Occipital lobe (tissue), 3 donors: ENCODE measurements at places on chromosomes 7 and 10.

GRCh38 chr10:98365406-98366061, 49.4 kb downstream of the PYROXD2 start:
- no peak for DNase-seq

DNA sequence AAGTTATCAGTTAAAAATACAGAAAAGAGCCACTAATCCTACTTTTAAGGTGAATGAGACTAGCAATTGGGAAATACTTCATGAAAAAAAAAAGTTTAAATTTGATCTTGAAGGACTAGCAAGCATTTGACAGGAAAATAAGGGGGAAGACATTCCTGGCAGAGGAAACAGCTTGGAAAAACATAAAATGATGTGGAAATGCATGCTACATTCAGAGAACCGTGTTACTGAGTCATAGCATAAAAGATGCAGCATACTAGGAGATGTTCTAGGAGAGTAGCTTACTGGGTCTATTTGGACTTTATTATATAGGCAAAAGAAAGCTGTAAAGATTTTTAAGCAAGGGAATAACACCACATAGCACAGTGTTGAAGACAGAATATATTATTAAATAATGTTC, 108.6 kb upstream of the COL1A2 start:
- DNase-seq: no peak

DNA sequence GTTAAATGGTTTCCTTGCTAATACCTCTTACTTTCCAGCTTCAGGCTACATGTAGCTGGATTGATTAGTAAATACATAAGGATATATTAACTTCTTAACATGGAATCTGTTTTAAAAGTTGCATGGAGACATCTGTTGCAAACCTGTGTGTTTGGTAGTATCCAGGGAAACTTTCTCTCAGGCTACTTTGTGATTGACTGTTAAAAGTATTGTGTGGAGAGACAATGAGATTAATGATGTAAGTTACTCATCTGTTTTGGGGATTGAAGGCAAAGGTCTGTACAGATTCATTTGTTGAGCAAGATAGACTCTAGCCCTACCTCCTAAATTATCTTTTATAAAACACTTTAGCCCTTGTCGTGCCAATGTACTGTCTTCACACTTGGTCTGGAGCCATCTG, 6.6 kb downstream of the CREB5 start:
- DNase-seq: no peak

GRCh38 chr10:38159004-38159403, 64.9 kb downstream of the ZNF37A start:
- DNase-seq: no peak

DNA sequence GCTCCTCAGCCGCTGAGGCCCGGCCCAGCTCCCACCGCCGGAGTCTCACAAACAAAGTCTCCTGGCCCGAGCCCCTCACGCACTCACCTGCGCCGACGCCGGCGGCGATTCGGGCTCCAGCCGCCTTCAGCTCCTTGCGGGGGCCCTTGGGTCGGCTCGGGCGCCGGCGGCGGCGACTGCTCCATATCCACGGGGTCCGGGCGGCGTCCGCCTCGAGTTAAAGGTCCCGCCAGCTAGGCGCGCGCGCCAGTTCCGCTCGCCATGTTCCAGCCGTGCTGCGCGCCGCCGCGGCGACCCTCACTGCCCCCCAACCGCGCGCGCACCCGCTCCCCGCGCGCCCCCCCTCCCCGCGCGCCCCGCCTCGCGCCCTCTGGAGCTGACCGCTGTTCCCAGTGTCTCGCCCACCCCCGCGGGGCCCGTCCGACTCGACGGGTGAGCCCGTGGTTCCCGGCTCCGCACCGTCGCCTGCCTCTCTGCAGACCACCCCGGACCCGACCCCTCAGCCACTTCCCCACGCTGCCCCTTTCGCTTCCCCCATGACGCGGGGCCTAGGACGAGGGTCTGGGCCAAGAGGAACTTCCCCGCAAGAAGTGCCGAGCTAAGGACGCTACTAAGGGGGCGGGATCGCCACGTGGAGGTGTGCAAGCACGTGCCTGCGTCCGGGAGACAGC, 396.1 kb downstream of the ZNF33B start:
- DNase-seq: no peak

DNA sequence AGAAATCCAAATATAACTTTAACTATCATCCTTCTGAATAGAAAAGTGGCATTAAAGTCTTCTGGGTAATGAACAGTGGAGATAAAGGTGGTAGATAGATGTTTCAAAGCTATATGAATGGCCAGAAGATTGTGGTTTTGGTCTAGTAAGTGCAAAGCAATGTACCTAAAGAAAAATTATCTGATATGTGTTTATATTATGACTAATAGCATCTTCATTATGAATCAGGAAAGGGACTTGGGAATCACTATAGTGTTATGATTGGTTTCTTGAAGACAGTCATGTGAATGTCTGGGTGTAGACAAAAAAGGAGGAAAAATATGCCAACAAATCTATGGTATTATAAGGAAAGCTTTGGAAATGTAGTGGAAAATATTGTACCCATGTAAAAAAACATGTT, 3.0 kb downstream of the ZNF518A start:
- DNase-seq: no peak

- no peak for DNase-seq
These were observed 324.0 kb upstream of the POT1 start for GRCh38 chr7:125253452-125254190.

- DNase-seq: no peak
These were observed 2.2 kb upstream of the ATP6V1F start for GRCh38 chr7:128860158-128861073.

DNA sequence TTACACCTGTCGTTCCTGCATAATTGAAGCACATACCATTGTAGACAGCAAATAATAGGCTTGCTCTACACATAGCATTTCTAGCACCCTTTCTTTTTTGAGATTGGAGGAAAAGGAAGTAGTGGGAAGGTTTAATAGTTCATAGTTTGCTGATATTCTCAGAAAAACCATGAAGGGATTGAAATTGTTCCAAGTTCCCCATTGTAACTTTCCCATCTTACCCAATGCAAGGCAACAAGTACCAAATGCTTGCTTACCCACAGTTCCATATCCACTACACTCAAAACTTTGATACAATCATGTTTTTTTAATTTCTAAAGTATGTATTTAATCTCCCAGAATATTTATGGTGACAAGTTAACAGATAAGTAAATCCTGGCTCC, 13.8 kb downstream of the CYP3A5 start:
- DNase-seq: no peak

DNA sequence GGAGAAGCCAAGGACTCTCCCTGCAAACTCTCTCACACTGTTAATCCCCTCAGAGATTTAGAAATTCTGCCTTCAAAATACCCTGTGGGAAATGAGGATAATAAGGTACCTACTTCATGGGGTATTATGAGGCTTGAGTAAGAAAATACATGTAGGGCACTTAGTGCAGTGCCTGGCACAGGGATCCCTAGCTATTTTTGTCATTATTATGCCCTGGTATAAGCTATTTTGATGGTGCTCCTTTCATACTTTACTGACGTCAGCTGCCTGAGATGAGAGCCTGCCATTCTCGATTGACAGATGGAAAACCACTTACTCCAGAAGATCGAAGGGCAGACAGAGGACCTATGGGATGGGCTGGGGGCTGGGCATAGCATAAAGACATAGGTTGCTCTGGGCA, 30.1 kb downstream of the MKX start:
- DNase-seq: no peak

DNA sequence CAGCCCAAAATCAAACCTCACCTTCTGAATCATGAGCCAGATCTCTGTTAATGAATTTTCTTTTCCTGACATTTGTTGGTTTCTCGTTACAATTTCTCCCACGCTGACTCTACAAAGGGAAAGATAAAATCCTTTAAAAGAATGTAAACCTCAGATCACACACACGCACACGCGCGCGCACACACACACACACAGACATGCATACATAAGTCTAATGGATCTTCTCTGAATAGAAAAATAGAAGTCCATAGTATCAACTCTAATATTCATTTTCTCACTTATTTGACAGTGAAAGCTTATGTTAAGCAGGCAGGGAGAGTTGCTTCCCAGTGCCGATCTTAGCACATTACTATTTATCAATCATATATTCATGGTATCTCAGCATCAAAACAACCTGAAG, 1.4 kb downstream of the ETV1 start:
- no peak for DNase-seq

DNA sequence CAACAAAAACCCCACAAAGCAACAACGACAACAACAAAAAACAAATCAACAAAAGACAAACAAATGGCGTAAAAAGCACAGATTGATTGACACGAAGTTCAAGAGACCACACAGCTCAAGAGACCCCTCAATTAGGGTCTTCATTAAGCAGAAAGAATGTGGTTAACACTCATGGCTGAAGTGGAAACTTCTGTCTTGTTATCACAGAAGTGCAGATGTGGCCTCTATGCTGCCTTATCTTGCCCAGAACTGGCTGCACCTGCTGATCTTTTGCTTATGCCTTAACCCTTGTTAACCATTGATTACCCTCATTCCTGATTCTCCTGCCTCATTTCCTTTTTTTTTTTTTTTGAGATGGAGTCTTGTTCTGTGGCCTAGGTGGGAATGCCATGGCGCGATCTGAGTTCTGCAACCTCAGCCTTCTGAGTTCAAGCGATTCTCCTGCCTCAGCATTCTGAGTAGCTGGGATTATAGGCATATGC, 3.5 kb upstream of the DAGLB start:
- no peak for DNase-seq

DNA sequence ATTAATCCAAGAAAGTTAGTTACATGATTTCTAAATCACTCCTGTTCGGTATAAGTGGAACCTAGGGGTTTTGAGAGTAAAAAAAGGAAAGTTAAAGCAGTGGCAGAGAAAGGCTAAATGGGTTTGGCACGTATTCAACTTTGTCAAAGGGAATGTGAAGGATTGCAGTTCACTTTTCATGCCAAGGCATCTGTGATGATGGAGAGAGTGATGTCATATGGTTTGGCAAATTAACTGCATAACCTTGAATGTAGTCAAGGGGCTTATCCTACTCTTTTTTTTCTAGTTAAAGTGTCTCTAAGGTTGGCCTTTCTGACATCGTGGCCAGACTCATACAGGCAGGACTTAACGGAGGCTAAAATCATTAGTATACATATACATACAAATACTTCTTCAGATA, 277.8 kb downstream of the EXOC4 start:
- no peak for DNase-seq

DNA sequence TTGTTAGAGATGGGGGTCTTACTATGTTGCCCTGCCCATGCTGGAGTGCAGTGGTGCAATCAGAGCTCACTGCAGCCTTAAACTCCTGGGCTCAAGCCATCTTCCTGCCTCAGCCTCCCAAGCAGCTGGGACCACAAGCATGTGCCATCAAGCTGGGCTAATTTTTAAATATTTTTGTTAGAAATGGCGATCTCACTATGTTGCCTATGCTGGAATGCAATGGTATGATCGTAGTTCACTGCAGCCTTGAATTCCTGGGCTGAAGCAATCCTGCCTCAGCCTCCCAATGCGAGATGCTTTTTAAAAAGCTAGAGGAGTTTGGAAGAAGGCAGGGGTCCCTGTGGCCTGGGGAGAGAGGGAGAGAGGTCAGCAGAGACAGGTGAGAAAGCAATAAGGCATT, 600.1 kb upstream of the AUTS2 start:
- no peak for DNase-seq

DNA sequence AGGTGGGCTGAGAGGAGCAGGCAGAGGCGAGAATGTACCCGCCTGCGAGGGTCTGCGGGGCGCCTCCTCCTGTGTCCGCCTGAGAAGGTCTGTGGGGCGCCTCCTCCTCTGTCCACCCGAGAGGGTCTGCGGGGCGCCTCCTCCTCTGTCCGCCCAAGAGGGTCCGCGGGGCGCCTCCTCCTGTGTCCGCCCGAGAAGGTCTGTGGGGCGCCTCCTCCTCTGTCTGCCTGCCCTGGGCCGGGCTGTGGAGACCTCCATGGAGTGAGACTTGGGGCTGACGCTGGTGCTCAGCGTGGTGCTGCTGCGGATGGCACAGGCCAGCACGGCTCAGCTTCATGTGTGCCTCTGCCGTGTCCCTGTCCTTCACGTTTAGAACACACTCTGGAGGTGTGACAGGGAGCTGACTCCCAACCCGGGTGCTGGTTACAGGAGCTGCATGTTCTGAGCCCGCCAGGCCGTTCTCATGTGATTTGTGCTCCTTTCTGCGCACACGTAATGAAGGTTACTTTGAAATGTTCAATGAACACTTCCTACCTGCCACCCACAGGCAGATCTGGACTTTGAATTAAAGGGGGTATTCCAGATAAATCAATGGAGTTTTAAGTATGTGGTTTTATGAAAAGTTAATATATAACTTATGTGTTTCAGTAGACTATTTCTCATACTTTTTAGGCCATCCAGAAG, 20.5 kb upstream of the GET4 start:
- DNase-seq: no peak

DNA sequence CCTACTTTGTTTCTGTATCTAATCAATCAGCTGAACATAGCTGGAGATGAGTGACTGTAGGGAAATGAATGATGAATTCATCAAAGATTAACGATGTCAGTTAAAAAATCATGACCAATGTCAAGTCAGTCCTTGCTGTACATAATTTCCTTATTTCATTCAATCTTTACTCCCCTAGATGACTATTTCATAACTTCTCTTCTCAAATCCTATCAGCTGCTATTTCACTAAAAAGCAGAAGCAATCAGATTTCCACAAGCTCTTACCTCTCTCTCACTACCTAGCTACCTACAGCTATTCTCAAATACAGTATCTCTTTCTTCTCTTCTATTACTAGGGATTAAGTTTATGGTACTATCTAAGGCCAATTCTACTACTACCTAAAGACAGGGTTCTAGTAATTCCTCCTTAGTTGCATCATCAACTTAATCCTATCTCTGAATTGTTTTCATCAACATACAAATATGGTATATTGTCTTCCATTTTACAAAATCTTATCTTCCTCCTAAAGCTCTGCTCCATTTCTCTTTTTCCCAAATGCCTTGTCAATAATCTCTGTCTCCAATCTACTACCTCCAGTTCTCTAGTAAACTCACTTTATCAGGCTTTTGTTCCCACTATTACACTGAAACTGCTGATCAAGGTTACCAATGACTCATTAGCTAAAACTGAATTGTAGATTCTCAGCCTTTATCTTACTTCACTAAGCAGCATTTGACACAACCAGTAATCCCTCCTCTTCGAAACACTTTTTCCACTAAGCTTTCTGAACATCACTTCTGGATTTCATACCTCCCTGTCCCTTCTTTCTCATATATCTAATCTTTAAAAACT, 28.4 kb downstream of the JMJD1C start:
- DNase-seq: no peak

DNA sequence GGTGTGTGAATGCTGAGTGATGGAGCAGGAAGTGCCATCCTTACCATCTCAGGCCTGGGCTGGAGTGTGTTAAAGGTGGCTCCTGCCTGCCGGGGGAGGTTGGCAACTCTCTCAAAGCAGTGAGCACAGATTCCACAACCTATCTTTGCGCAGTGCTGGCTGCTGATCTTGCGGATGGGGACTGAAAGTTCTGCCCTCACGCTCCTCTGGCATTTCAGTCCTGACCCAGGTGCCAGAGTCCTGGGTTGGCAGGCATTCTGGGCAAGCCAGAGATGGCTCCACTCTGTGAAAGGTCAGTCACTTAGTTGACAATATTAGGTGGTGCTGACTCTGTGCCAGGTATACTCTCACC, 315.5 kb downstream of the RPS24 start:
- no peak for DNase-seq

- peak; percentile 81 for DNase-seq
These were observed 5.8 kb upstream of the SCD start for GRCh38 chr10:100340948-100341847.
